Mammary epithelial cell (primary cell): ENCODE measurements at places on chromosomes 7 and 10. TPM values are rescaled to one million over a fixed set of nuclear protein-coding genes. Genes with fewer than 3 reads are reported as not detected.

LIPK gene
- total RNA-seq, result not detected

SPOCK2 gene
- total RNA-seq, result 20.2 TPM

ITGA8 gene
- total RNA-seq, result not detected in 2 replicates

RNF32 gene
- total RNA-seq, result 1.0 TPM

GIMAP5 gene
- total RNA-seq, result not detected in 2 replicates

SPDYE9 gene
- not detected in 2 replicates for total RNA-seq

ELFN1 gene
- not detected in 2 replicates for total RNA-seq

C7orf57 gene
- 2.0 and 2.6 TPM in 2 replicates for total RNA-seq

CYP2C19 gene
- not detected for total RNA-seq

NPFFR1 gene
- under 0.01 TPM for total RNA-seq

ITGB8 gene
- 17.6 and 41.9 TPM in 2 replicates for total RNA-seq

MACROH2A2 gene
- 30.9 and 32.6 TPM in 2 replicates for total RNA-seq

AUTS2 gene
- total RNA-seq, result 25.7 and 27.2 TPM in 2 replicates

ADARB2 gene
- not detected for total RNA-seq

HTR7 gene
- total RNA-seq, result 20.2 TPM

WDFY4 gene
- total RNA-seq, result 0.19 and 0.43 TPM in 2 replicates

GSTO2 gene
- total RNA-seq, result 26.8 and 38.6 TPM in 2 replicates

GPR146 gene
- total RNA-seq, result 0.61 TPM in 1 of 2 replicates, not detected in the other
